ENCODE measurements at places on chromosomes 1 and 21. TPM values are rescaled to one million over a fixed set of nuclear protein-coding genes. Genes with fewer than 3 reads are reported as not detected.

The PRELP gene
- total RNA-seq: 0.37 TPM

The TNFRSF8 gene
- under 0.01 TPM for total RNA-seq

The TESK2 gene
- total RNA-seq: 1.2 TPM

The KRTAP19-3 gene
- not detected for total RNA-seq

The PACC1 gene
- 6.2 TPM for total RNA-seq

The CD34 gene
- 0.39 TPM for total RNA-seq

The PHACTR4 gene
- total RNA-seq: 7.3 TPM

The CASZ1 gene
- total RNA-seq: under 0.01 TPM

The DCDC2B gene
- total RNA-seq: not detected

The RPE65 gene
- not detected for total RNA-seq

The MCOLN3 gene
- 6.3 TPM for total RNA-seq

The DNAJC11 gene
- 27.2 TPM for total RNA-seq

The ZNF644 gene
- total RNA-seq: 60.2 TPM

The NUDT4B gene
- 23.9 TPM for total RNA-seq

The HES4 gene
- total RNA-seq: not detected

The LAMB3 gene
- total RNA-seq: 6.1 TPM

The RNU1-4 gene
- total RNA-seq: under 0.01 TPM

The LRRC3 gene
- 1.2 TPM for total RNA-seq

The PDE4B gene
- 0.73 TPM for total RNA-seq

The TFF2 gene
- not detected for total RNA-seq

The TSPEAR gene
- total RNA-seq: not detected

The C1orf87 gene
- not detected for total RNA-seq

The OR2M2 gene
- not detected for total RNA-seq

The EEIG2 gene
- total RNA-seq: 17.8 TPM

The XKR8 gene
- total RNA-seq: 7.2 TPM

The ST6GALNAC3 gene
- total RNA-seq: 0.39 TPM

The LCE1F gene
- not detected for total RNA-seq

The LIPI gene
- not detected for total RNA-seq

The PRDX6 gene
- total RNA-seq: 220 TPM

The KPRP gene
- not detected for total RNA-seq

The OR2G6 gene
- total RNA-seq: not detected

The VTCN1 gene
- not detected for total RNA-seq

The HOOK1 gene
- not detected for total RNA-seq

The OR10X1 gene
- total RNA-seq: not detected

The ESRRG gene
- not detected for total RNA-seq

The CLIC6 gene
- total RNA-seq: 0.73 TPM

The CD1E gene
- not detected for total RNA-seq

Measured in subcutaneous preadipocyte (primary cell).